Sigmoid colon (tissue), 7 donors: ENCODE measurements at places on chromosomes 3 and 15. TPM values are rescaled to one million over a fixed set of nuclear protein-coding genes. Genes with fewer than 3 reads are reported as not detected.

The TRH gene
- polyA plus RNA-seq: not detected

DNA sequence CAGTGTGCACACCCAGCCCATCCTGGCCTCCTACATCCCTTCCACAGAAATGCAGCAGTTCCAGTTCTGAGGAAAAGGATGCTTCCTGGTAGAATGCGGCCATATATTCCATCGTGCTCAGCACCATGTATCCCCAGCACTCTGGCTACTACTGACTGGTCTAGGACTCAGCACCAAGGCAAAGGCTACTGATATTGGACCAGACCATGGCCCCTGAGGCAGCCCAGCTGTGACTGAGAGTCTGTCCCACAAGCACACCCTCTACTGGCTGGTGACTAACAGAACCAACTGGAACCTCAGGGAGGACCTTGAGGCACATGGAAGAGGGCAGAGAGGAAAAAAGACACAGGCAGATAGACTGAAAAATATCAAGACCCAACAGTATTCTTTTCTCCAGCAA, 30.0 kb downstream of the TARS3 start:
- no peak for DNase-seq

The GNAI2 gene
- polyA plus RNA-seq: 125 TPM

DNA sequence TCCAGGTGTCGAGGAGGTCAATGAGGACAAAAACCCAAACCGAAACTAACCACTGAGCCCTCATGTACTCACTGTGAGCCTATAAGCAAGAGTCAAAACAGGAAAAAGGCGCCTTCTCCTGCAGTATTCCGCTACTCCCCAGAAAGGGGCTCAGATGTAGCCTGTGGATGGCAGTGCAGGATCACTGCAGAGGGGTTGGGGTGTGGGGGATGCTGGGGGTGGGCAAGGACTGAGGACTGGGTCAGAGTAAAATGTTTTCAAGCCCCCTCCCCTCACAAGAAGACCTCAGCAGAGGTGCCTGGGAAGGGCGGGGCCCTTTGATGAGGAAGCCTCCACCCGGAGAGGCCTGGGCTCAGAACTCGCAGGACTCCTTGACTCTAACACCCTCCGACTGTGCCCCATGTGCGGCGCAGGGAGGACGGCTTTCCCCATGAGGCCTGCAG, 170.1 kb downstream of the OSBPL10 start:
- no peak for DNase-seq

The XCR1 gene
- 3.5 TPM for polyA plus RNA-seq
